Activated T-helper 2 cell treated with anti-CD3 and anti-CD28 coated beads, Interferon-gamma antibody, Interleukin-2, Interleukin-4, amounts not matched to agents 10 μg/mL and 5 μg/mL and 100 μg/mL, durations not matched to agents 14 hours and 24 hours and 36 hours (primary cell): ENCODE measurements at places on chromosomes 6 and 20.

DNA sequence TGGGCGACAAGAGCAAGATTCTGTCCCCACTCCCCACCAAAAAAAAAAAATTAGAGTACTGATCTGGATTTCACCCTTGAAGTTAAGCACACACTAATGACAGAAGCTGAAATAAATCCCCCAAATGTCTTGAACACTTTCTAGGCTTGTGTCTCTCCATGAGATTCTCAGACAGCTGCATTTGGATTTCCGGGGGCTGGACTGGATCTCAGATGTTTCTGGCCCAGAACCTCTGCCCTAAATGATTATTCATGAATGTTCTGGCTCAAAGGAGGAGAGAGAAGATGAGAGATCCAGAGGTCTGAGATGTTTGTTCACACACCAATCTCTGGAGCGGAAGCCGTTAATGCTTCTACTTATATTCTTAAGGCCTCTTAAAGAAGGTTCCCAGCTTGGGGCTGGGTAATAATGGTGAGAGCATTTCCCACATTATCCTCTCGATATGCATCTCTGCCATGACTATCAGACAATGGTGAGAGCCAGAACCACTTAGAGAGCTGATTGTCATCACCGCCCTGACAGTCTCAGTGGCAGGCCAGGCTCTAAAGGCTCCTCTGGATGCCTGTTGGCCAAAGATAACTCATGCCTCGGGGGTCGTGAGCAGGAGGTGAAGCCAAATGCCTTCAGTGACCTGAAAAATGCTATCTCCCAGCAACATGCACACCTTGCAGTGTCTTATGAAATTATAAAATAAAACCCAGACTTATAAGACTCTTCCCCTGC lies 127.9 kb upstream of the AGPAT4 start:
- DNase-seq: no peak

DNA sequence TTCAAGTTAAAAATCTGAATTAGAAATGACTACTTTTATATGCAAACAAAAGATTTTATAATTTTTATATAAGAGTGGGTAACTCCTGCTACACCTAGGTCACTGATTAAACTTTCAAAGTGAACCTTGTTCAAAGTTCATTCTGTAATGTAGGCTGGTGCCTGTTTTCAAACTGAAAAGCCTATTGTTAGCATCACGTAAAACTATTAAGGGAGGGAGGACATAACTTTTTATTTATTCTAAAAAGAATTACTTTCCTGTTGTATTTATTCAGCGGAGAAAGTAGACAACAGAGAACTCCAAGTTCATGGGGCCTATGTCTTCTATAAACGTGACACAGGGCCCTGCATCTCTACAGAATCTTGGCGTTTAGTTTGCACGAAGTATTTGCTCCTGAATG lies 27.4 kb downstream of the FERMT1 start:
- DNase-seq: no peak

GRCh38 chr6:154763650-154764049 lies 30.4 kb downstream of the SCAF8 start:
- DNase-seq: no peak

- DNase-seq: no peak
These were observed 19.3 kb upstream of the RIMS4 start for GRCh38 chr20:44829688-44830087.

DNA sequence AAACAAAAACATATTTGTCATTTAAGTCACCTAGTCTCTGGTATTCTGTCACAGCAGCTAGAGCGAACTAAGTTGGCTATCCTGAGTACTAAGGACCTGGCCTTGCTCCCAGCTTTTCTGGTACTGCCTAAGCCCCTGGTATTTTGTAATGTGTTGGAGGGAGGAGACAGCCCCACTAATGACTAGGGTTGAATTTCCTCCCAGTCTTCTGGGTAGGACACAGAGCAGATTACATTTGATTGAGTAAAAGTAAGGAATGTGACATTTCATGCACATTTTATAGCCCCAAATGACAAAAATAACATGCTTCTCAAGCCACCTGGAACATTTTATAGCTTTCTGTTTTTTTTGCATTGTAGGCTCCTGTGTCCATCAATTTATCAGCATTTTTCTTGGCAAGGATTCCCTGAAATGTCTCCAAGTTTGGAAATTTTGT lies 47.9 kb upstream of the DDR1 start:
- DNase-seq: no peak
